ENCODE measurements at places on chromosomes 6 and 20. TPM values are rescaled to one million over a fixed set of nuclear protein-coding genes. Genes with fewer than 3 reads are reported as not detected.

DNA sequence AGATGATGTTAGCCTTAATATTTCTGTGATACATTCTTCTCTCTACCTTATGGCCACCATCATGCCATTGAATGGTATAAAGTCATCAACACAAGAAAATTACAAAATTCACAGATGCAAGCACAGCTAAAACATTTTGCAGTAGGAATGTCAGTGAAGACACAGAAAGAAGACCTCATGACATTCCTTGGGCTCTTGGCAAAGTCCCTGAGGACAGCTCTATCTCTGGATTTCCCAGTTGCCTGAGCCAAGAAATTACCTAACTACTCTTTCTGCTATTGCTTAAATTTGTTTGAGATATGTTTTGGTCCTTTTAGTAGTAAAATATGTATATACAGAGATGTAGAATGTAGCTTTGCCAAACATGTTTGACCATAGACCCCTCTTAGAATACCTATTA, 201.0 kb upstream of the STXBP5 start:
- no peak overlapping the region for H3K4me3 ChIP-seq
- H3K4me1 ChIP-seq, result no peaks in the 10 kb centered on the region
- DNase-seq, result no peak
- no peak overlapping the region for H3K27ac ChIP-seq

TMEM239 gene
- polyA plus RNA-seq, result not detected

GRCh38 chr6:46733341-46733801, 1.8 kb downstream of the PLA2G7 start:
- peaks cover 8% of the 10 kb centered on the region for H3K4me1 ChIP-seq
- DNase-seq, result no peak
- peaks cover 3% of the 10 kb centered on the region for H3K27me3 ChIP-seq
- H3K4me3 ChIP-seq, result no peak overlapping the region

- no peaks in the 10 kb centered on the region for H3K27me3 ChIP-seq
- H3K4me3 ChIP-seq, result no peak overlapping the region
- no peak overlapping the region for H3K27ac ChIP-seq
- peaks cover 2% of the 10 kb centered on the region for H3K36me3 ChIP-seq
These were observed 94.4 kb upstream of the FAM184A start for GRCh38 chr6:119172824-119173223.

GRCh38 chr6:2477666-2478065, 232.3 kb upstream of the GMDS start:
- no peak overlapping the region for H3K4me3 ChIP-seq
- no peaks in the 10 kb centered on the region for H3K36me3 ChIP-seq
- DNase-seq, result no peak
- no peak overlapping the region for H3K27ac ChIP-seq
- no peaks in the 10 kb centered on the region for H3K4me1 ChIP-seq

HLA-DQA2 gene
- 0.16 TPM for polyA plus RNA-seq

GRCh38 chr20:53298911-53299310, 294.7 kb downstream of the ZNF217 start:
- H3K4me3 ChIP-seq, result no peak overlapping the region
- no peak for DNase-seq
- no peaks in the 10 kb centered on the region for H3K4me1 ChIP-seq
- H3K27me3 ChIP-seq, result no peaks in the 10 kb centered on the region
- H3K36me3 ChIP-seq, result no peaks in the 10 kb centered on the region

GRM1 gene
- polyA plus RNA-seq, result 0.01 TPM

FAM110A gene
- 1.2 TPM for polyA plus RNA-seq

GRCh38 chr6:7996538-7997111, 67.6 kb downstream of the BLOC1S5 start:
- no peak overlapping the region for H3K27ac ChIP-seq
- DNase-seq, result no peak
- H3K4me3 ChIP-seq, result no peak overlapping the region

YIPF3 gene
- 67.0 TPM for polyA plus RNA-seq

DNA sequence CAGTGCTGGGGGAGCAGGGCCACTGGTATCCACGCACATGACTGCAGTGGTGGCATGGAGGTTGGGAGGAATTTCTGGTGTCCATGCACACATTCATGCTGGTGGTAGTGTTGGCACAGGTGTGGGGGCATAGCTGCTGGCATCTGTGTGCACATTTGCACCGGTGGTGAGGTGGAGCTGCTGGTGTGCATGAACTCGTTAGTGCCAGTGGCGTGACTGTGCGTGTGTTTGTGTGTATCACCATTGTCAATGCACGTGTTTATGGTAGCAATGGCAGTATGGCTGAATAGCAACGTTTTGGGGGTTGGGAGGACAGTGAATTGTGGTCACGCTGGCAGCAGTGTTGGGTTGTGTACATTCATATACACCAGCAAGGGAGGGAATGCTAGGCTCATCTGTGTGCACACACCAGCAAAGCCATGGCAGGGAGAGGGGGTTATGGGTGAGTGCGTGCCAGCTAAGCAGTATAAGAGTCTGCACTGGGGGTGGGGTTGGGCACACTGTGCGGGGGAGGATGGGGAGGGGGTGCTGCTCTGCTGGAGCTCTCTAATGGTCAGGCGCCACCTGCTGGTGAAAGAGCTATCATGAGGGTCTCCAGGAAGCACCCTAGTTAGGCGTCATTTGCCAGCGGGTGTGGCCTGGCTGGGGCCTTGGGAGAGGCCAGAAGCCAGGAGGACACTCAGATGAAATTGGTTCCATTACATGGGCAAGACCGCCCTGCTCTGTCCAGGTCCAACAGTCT, 626.1 kb upstream of the ID4 start:
- no peak overlapping the region for H3K27ac ChIP-seq
- H3K36me3 ChIP-seq, result no peaks in the 10 kb centered on the region
- no peaks in the 10 kb centered on the region for H3K4me1 ChIP-seq
- DNase-seq, result peak; percentile 41

DNA sequence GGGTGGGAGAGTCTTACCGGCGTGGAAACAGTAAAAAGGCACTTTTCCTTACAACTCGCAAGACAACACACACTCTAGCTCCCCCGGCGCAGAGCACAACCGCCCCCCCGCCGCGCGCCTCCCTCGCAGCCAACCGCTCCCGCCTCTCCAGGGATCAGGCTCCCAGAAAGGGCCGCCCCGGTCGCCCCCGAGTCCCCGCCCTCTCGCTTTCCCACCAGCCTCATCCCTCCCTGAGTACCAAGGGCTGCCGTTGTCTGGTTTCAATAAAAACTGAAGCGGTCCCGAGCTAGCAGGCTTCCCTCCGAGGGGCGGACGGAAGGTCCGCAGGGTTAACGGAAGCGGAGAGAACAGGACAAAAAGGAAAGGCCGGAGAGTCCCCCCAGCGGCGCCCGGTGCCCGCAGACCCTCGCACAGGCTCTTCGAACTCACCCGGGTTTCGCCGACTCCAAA, 804 bp downstream of the ELOVL5 start:
- H3K4me1 ChIP-seq, result peaks cover 26% of the 10 kb centered on the region
- H3K36me3 ChIP-seq, result no peaks in the 10 kb centered on the region
- H3K27ac ChIP-seq, result peak overlapping the region; percentile 99
- no peaks in the 10 kb centered on the region for H3K27me3 ChIP-seq
- H3K4me3 ChIP-seq, result peak overlapping the region; percentile 99
- DNase-seq, result peak; percentile 80

TFAP2D gene
- not detected for polyA plus RNA-seq

TSBP1 gene
- not detected for polyA plus RNA-seq

KIAA0408 gene
- 0.07 TPM for polyA plus RNA-seq

ESR1 gene
- polyA plus RNA-seq, result 8.0 TPM

GRCh38 chr6:158000530-158001307, 19.1 kb downstream of the SYNJ2 start:
- no peaks in the 10 kb centered on the region for H3K27me3 ChIP-seq
- H3K36me3 ChIP-seq, result no peaks in the 10 kb centered on the region
- H3K4me1 ChIP-seq, result peaks cover 2% of the 10 kb centered on the region

DNA sequence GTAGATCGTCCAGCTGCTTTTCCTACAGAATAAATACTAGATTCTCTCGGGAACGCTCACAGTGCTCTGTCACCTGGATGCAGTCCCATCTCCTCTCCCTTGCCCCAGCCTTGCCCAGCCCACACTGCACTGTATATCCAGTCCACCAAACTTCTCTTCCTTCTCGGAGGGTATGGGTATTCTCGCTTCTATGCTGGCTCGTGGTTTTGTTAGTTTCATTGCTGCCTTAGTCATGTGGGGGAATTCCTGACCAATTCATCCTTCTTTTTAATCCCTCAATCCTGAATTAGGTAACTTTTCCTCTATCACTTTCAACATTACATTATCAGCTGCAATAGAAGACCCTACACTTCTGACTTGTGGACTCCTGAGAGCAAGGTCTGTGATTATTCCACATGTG, 252.4 kb downstream of the GMDS start:
- no peaks in the 10 kb centered on the region for H3K27me3 ChIP-seq
- H3K27ac ChIP-seq, result no peak overlapping the region
- no peak for DNase-seq
- no peak overlapping the region for H3K4me3 ChIP-seq
- no peaks in the 10 kb centered on the region for H3K36me3 ChIP-seq
- peaks cover 5% of the 10 kb centered on the region for H3K4me1 ChIP-seq

TCP11 gene
- not detected for polyA plus RNA-seq

CSNK2A1 gene
- 19.3 TPM for polyA plus RNA-seq

- H3K27ac ChIP-seq, result no peak overlapping the region
- no peak overlapping the region for H3K4me3 ChIP-seq
- no peak for DNase-seq
- H3K27me3 ChIP-seq, result peaks cover 2% of the 10 kb centered on the region
- peaks cover 5% of the 10 kb centered on the region for H3K4me1 ChIP-seq
These were observed 98.8 kb upstream of the BEND6 start for GRCh38 chr6:56856036-56856580.

- no peak overlapping the region for H3K27ac ChIP-seq
- H3K36me3 ChIP-seq, result no peaks in the 10 kb centered on the region
- no peaks in the 10 kb centered on the region for H3K27me3 ChIP-seq
- H3K4me1 ChIP-seq, result no peaks in the 10 kb centered on the region
These were observed 4.2 kb downstream of the PRRT1 start for GRCh38 chr6:32147401-32148132.

DNA sequence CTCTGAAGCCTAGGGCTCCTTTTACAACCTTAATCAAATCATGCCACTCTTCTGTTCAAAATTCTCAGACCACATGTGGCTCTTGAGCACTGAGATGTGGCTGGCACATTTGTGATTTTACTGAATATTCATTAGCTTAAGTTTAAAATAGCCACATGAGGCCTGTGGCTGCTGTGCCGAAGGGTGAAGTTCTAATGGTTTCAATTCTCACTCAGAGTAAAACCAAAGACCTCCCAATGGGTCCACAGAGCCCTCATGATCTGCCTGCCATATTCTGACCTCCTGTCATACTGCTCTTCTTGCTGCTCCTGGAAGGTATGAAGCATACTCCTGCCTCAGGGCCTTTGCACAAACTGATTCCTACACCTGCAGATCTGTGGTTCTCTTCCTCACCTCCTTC, 7.8 kb upstream of the CST3 start:
- H3K27me3 ChIP-seq, result no peaks in the 10 kb centered on the region
- no peak overlapping the region for H3K27ac ChIP-seq
- DNase-seq, result no peak
- H3K36me3 ChIP-seq, result no peaks in the 10 kb centered on the region

Data from liver (tissue), 10 donors.